NCI-H446 treated with DMSO at 0.1 percent for 48 hours (cell line): ENCODE measurements at places on chromosomes 4 and X.

GRCh38 chr4:153927451-153927850 lies 138.6 kb upstream of the SFRP2 start:
- no peak for DNase-seq

- no peak for DNase-seq
Measured at GRCh38 chrX:85517994-85518718, 138.7 kb upstream of the POF1B start.

GRCh38 chrX:109351557-109351956 lies 130.3 kb downstream of the GUCY2F start:
- no peak for DNase-seq

DNA sequence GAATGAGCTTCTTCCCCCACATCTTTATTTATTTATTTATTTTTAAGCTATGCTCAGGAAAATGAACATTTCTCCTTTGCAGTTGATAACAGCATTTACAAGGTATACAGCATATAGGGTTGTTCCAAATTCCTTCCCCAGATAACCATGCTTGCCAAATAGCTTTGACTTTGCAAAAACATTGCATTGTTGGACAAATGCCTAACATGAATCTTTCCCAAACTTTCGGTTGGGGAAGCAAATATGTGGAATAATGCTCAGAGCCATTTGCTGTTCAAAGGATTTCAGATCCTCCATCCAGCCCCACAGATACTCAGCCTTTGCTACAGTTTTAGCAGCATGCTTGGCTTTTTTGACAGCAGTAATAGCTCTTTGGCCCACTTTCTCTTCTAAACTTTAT lies 127.2 kb upstream of the AGA start:
- DNase-seq: no peak

DNA sequence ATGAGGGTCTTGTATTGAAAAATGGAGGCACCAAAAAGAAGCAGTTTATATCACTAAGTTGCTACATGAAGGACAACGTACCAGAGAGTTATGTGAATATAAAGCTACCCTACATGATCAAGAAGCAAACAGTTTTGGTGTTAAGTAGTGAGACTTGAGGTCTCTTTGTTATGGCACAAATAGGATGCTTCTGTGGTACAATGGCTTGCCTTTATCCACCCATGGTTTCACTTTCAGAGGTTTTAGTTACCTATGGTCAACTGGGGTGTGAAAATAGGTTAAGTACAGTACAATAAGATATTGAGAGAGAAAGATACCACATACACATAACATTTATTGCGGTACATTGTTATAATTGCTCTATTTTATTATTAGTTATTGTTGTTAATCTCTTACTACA lies 229.2 kb upstream of the SLIT2 start:
- DNase-seq: no peak

DNA sequence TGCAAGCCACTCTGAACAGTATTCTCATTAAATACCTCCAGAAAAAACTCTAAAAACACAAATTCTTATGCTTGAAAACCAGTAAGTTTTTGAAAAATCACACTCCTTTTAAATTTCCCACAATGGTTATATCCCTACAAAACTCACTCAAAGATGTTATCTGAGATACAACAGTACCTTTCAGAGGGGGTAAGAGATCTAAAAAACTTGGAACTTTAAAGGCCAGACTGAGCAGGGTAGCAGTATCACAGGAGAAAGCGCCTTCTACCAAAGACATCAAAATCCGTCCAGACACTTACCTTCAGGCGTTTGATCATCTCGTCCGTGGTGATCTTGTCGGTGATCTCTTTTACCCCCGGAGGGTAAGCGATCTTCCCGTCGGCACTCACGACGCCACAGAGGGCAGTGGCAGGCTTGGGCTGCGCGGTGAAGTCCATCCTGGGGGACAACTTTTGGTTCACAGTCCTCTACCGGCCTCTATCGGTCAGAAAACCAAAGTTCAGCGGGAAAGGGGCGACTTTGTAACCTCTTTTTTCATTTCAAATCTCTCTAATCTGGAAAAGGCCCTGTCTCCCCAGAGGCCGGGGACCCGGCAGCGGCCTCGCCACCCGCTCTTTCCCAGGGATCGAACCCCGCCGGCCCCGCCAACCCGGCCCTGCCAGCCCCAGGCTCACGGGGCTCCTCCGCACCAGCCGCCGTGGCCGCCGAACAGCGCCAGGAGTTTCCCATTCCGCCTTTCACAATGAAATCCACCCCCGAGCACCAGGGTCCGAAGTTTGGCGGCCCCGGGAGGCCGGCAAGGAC lies 1.4 kb downstream of the PDS5A start:
- DNase-seq: peak; percentile 29

- peak; percentile 8 for DNase-seq
Measured at GRCh38 chr4:38565271-38566199, 98.5 kb upstream of the KLF3 start.

- no peak for DNase-seq
Measured at GRCh38 chr4:176925962-176926361, 133.2 kb upstream of the VEGFC start.

GRCh38 chr4:2168469-2169319 lies 73.2 kb downstream of the HAUS3 start:
- no peak for DNase-seq

DNA sequence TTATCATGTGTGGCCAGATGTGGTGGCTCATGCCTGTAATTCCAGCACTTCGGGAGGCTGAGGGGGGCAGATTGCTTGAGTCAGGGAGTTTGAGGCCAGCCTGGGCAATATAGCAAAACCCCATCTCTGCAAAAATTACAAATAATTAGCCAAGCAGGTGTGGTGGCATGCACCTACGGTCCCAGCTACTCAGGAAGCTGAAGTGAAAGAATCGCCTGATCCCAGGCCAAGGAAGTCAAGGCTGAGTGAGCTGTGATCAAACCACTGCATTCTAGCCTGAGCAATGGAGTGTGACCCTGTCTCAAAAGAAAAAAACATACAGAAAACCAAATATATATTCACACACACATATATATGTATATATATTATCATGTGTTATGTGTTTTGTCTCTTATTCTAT lies 15.0 kb downstream of the APELA start:
- DNase-seq: no peak

GRCh38 chr4:101660607-101661006 lies 129.9 kb upstream of the BANK1 start:
- peak; percentile 78 for DNase-seq

DNA sequence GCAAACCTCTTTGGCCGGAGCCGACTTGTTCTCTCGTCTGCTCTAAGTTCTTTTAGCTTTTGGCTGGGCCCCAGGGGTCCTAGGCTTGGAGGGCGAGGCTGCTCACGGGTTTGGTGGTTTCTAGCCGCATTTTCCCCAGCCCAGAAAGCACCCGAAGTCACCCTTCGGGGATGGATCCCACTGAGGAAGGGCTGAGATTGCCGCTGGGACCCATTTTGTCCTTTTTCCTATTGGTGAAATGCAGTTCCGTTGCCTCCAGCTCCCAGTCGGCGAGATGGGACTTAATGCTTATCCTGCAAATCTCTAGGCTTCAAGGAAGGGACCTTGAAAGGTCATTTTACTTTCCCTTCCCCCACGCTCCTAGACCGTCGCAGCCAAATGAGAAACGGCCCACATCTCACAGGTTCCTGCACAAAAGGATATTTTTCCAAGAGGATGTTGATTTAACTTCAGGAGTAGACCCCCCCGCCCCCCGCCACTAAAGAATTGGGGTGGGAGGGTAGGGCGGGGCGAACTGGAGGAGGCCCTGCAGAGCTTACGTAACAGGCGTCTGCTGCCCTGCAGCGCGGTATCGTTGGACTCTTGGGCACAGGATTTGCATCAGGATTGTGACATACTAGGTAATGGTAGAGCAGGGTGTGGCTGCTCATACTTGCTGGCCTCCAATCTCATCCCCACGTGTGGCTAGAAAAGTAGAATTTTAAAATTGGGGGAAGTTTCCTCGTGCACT lies 564 bp downstream of the PGK1 start:
- peak; percentile 3 for DNase-seq

- no peak for DNase-seq
Measured at GRCh38 chr4:181702864-181703495, 540.2 kb upstream of the TENM3 start.

DNA sequence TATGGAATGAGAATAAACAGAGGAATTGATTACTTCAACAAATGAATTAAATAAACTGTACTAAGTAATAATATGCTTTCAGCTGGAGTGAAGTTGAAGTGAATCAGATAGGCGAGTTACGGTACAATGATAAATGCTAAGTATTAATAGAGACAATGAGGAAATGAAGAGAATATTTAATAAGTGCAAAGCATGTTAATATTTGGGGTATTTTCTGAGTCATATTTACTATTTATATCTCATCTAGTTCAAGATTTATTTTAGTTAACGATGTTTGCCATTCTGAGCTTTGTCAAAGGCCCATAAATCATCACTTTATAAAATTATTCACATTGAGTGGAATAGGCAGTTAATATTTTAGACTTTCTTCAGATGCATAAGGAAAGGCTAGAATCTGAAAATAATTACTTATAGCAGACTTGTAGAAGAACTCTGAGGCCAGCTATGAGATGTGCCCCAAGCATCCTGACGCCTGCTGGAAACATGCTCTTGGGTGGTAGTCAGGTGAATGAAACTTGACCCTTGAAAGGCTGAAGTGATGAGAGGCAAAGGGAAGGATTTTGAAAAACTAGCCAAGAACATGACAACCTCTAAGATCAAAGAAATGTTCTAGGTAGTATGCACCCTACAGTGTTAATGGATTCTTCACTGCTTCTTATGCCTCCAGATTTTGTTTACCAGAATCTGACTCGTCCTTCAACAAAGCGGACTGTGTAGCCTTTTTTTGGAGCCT lies 133.8 kb upstream of the STIM2 start:
- DNase-seq: no peak

- DNase-seq: no peak
Measured at GRCh38 chr4:98581126-98581525, 77.3 kb downstream of the TSPAN5 start.

GRCh38 chrX:133543654-133544053 lies 128.4 kb upstream of the GPC4 start:
- no peak for DNase-seq

- DNase-seq: no peak
Measured at GRCh38 chrX:129790808-129791207, 11.1 kb downstream of the SASH3 start.

- no peak for DNase-seq
Measured at GRCh38 chr4:111959222-111959621, 186.0 kb upstream of the FAM241A start.

DNA sequence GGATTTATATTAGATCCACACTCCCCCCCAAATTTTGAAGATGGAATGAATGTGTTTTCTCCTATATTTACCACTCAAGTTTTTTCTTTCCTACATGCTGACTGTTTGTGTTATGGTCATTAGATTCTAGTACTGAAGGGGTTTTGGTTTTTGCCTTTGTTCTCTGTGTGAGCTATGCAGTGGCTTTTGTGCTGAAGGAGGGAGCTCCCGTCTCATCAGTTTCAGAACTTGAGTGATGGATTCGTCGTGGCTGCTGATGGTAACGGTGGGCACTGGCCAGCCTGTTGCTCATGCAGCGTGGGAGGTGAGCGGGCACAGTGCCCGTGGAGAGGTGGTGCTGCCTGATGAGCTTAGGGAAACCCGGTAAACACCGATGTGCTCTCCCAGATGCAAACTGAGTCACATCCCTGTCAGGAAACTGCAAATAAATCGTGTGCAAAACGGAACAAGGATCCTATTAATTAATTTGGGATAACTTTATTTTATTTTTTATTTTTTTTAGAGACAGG lies 101.5 kb downstream of the SORBS2 start:
- DNase-seq: no peak

DNA sequence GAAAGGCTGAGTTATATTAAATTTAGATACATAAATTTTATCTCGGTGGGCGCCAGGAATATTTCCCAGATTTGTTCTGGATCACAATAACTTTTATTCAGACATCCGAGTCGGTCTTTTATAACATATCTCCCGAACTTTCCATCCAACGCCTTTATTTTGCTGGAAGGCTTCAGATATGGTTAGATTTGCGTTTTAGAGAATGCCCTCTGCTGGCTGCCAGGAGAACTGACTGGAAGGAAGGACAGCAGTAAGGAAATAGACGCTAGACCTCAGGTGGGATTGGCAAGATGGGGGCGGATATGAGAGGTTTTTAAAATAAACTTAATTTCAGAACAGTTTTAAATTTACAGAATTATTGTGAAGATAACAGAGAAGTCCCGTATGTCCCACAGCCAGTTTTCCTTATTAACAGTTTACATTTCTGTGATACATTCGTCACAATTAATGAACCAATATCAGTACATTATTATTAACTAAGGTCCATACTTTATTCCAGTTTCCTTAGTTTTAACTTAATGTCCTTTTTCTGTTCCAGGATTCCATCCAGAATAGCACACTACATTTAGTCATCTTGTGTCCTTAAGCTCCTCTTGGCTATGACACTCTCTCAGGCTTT lies 4.6 kb upstream of the KANTR start:
- DNase-seq: peak; percentile 20

GRCh38 chr4:79526641-79527565 lies 118.9 kb upstream of the GK2 start:
- DNase-seq: no peak

DNA sequence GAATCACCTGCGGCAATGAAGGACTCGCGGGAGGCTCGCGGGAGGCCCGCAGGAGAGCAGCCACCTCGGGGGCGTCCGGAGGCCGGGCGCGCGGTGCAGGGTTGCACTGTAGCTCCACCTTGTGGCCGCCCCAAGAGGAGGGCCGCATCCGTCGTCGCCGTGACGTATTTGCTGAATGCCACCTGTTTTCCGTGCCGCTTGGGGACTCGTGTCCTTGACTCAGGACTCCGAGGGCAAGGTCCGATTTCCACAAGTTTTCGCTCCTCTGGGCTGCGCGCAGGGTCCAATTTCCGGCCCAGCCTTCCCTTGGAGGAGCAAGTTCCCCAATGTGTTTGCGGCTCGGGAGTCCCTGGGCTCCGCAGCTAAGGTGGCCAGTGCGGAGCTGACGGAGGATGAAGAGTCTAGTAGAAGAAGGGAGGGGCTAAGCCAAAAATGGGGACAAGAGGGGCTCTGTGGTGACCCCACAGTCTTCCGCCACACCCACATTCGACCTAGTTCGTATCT lies 10.7 kb upstream of the DLG3 start:
- DNase-seq: no peak

GRCh38 chr4:81030061-81030980 lies at the start of gene BMP3:
BMP3 (plus strand) TSS chr4:81030708; CDS start chr4:81031285, 577 bp downstream.
- DNase-seq: no peak

DNA sequence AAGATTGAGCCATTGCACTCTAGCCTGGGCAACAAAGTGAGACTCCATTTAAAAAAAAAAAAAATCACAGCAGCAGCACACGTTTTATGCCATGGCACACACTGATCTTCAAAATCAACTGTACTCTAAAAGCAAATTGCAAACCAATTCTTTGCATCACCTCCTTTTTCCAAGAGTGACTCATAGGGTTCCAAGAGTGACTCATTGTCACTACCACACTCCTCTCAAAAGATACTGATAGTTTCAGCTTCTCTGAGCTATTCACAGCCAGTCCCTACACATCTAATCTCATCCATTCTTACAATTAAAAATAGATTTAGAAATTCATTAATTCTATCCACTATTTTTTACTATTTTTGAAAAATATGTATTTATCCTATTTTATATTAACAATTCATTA lies 1494.9 kb upstream of the AGA start:
- DNase-seq: no peak
